SK-N-SH (cell line): ENCODE measurements at places on chromosomes 7 and 10. TPM values are rescaled to one million over a fixed set of nuclear protein-coding genes. Genes with fewer than 3 reads are reported as not detected.

DNA sequence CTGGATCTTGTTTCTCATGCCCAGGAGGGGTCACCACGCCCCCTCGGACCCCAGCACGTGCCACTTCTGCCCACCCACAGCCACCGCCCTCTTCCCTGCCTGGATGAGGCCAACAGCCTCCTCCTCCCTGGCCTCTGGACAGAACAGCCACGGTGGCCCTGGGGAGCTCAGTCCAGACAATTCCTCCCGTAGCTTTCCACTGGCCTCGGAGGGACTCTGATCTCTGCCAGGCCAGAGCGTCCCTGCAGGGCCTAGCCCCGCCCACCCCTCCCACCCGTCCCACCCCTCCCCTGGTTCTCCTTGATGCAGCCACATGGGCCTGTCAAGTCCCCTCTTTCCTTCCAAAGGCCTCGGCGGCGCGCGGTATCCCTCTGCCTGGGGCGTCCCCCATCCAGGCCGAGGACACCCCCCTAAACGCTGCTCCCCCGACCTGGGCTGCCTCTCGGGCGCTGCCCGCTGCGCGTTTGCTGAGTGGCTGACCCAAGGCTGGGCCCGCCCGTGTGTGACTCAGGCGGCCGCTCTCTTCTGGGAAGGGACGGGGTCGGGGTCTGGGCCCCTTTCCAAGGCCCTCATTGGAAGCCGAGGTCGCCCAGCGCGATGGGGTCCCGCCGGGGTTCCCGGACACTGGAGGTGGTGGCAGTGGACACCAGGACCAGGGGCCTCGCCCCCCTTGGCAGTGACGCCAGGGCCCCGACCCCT is 557 bp downstream of the TMEM120A start:
- peak; percentile 96 for DNase-seq

DNA sequence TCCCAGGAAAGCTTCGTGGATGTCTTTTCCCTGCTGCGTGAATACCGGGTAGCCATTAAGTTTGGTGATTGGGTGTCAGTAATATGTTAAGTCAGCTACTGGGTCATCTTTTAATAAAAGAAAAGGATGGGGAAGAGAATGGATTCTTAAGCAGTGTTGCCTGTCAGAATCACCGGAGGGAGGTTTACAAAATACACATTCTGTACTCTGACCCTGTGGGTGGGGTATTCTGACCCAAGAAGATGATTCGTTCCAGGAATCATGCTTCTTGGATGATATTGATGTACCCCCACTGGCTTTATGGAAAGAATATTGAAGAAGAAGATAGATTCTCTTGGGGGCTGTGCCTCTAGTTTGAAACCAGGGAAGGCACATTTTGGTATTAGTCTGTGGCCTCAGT is 18.3 kb downstream of the SGPL1 start:
- no peak for DNase-seq

- no peak for DNase-seq
Measured at GRCh38 chr7:106094780-106095179, 17.3 kb downstream of the SYPL1 start.

DNA sequence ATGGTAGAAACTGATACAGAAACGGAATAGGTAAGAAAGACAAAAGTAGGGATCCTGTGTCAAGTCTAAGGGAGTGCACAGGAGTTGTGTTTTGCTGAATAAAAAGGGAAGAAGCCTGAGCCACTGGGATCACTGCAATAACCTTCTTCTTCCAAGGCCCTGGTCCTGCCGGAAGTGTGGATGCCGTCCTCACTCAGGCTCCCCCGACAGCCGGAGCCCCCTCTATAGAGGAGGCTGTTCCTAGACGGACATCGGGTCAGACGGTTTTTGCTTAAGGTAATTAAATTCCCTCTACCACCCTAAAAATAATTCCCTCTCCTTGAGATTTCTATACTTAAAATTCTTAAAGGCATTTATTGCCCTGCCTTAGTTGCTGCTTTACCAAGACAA is 566.9 kb downstream of the PTPRN2 start:
- no peak for DNase-seq

DNA sequence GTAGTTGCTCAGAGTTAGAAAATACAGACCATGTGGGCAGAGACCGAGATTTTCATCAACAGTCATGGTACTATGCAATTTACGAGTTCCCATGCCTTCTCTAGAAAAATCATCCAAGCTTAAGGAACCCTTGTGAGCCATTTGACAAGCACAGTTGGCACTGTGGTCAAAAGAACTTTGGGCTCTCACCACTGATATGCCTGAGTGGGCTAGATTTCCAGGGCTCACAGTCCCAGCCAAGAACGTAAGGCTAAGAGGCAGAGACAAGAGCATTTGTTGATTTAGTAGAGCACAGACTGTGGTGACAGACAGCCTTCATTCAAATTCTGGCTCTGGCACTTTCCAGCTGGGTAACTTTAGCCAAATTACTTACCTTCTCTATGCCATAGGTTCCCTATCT is 407.0 kb downstream of the SORCS1 start:
- no peak for DNase-seq

GRCh38 chr10:46232084-46232483 is 54.7 kb upstream of the ANTXRL start:
- no peak for DNase-seq

Gene CFAP43
- 0.23 and 0.35 TPM in 2 replicates for polyA plus RNA-seq

- DNase-seq, result no peak
Measured at GRCh38 chr7:75814407-75814947, 871 bp upstream of the CCL24 start.

DNA sequence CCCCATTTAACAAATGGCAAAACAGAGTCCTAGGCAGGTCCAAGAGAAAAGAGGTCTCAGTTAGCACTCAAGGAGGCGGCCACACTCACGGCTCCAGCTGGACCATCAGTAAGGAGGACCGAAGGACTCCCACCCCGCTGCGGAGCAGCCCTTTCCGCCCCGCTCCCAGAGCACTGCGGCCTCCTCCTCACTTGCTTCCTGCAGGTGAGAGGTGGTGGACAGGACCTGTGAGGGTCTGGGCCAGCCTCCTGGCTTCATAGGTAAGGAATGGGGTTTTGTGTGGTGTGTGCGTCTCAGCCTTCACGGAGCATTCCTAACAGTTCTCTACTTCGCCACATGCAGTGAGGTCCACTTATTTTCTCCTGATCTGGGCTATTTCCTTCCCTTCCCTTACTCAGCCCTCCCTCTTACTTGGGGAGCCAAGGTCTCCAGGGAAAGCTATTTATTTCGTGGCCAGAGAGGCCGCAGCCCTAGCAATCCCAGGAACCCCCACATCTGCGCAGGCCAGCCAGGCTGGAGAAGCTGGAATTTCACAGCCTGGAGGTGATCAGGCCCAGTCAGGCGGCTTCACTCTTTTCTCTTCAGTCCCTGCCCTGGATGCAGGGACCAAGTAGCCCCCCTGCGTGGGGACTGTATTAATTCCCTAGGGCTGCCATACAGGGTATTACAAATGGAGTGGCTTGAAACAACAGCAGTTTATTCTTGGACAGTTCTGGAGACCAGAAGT is 45.9 kb downstream of the ZNF783 start:
- no peak for DNase-seq

Gene NPVF
- polyA plus RNA-seq, result not detected in 2 replicates

Gene XRCC2
- polyA plus RNA-seq, result 3.1 and 3.4 TPM in 2 replicates

DNA sequence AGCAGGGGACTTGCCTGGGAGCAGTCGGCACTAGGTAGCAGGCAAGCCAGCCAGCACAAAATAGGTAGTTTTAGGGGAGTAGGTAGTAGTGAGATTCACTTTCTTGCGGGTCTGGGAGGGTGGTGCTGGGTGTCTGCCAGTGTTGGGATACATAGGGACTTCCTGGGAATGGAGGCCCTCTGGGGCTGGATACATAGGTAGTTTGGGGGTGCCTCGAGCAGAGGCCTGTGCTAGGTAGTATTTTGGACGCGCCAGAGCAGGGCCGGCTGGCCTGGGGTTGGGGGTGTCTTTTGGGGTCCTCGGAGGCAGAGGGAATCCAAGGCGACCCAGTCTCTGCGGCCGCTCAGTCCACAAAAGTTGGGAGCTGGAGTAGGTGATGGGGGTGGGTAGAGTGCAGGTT is 2.0 kb upstream of the HOXA3 start:
- no peak for DNase-seq

DNA sequence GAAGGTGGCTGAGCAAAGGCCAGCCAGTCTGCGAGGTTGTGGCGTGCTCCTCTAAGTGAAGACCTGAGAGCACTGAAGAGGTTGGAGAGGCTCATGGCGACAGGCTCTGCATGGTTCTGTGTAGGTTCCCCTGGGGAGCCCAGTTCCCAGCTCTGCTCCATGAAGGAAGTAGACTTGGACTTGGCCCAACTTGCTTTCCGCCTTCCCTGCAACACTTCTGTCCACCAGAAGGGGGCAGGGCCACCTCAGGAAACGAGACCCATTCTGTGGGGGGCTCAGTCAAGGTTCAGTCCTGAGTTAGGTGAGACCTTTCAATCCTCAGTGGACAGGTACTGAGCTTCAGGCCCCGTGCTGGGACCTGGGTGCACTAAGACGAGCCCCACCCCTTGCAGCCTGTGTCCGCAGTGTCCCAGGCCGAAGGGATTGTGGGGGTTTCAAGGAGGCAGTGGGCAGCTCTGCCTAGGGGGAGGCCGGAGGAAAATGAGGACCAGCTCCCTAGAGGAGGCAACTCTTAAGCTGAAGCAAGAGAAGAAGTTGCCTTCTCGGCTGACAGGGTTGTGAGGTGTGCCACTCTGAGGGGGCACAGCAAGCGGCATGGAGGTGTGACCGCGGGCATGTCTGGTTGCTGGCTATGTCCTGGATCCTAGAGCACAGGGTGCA is 15.0 kb upstream of the PCBD1 start:
- peak; percentile 85 for DNase-seq

Gene CDK6
- 30.3 and 33.2 TPM in 2 replicates for polyA plus RNA-seq

DNA sequence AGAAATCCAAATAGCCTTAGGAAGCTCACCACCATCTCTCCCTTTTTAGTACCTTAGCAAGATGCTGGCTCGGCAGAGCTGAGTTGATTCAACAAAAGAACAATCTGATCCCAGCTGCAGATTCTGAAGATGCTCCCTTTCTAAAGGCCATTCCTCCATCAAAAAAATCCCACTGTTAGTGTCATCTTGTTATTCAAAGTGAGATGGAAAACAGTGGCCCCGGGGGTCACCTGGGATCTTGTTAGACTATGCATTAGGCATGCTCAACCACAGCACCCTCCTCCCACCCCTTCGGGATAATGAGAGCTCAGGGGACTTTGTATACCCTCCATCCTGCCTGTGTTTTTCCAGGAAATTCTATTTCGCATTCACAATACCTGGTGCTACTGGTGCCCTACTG is 2.4 kb downstream of the NCAPG2 start:
- DNase-seq, result no peak

GRCh38 chr7:138163800-138164199 is 87.5 kb downstream of the AKR1D1 start:
- DNase-seq, result no peak

- DNase-seq, result no peak
Measured at GRCh38 chr7:3493499-3493898, 192.4 kb downstream of the SDK1 start.

DNA sequence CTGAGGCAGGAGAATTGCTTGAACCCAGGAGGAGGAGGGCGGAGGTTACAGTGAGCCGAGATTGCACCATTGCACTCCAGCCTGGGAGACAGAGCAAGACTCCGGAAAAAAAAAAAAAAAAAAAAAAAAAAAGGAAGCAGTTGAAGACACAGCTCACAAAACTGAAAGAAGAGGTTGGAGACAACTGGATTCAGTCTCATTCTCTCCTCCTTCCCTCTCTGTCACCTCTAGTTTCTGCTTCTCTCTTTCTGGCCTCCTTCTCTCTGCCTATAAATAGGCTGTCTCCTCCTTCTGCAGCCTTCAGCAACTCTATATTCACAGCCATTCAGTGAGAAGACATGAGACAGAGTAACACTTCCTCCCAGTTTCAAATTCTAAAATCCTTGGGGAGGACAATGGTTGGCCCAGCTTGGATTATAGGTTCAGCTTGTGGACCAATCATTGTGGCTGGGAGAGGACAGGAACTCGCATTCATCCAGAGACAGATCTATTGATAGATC is 125.6 kb upstream of the HABP2 start:
- no peak for DNase-seq

- DNase-seq, result no peak
Measured at GRCh38 chr10:118054383-118054782, 7.6 kb upstream of the RAB11FIP2 start.

GRCh38 chr10:35690534-35690933 is 48.4 kb upstream of the FZD8 start:
- DNase-seq, result no peak

Gene ZSCAN25
- 14.9 and 18.7 TPM in 2 replicates for polyA plus RNA-seq

- no peak for DNase-seq
Measured at GRCh38 chr7:45885264-45885882, 2.9 kb upstream of the IGFBP1 start.

Gene PPRC1
- 22.6 and 23.1 TPM in 2 replicates for polyA plus RNA-seq

- DNase-seq, result no peak
Measured at GRCh38 chr7:129122751-129123509, 21.6 kb upstream of the TSPAN33 start.

GRCh38 chr7:106029941-106030340 is 66.9 kb downstream of the CDHR3 start:
- no peak for DNase-seq

DNA sequence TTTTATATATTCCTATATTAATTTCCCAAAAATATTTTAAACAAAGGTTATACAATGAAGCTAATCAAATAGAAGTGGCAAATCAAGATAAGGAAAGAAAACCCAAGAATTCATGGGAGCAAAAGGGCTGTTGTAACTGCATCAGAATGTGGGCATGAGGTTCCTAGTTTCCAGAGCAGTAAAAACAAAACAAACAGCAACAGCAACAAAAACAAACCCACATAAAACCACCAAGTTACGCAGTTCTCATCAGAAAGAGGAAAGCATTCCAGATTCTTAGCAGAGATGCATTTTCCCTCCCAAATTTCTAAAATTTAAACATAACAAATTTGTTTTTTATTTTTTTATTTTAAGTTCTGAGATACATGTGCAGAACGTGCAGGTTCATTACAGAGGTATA is 34.8 kb upstream of the MSMB start:
- DNase-seq, result no peak

Gene PAX4
- not detected in 2 replicates for polyA plus RNA-seq

DNA sequence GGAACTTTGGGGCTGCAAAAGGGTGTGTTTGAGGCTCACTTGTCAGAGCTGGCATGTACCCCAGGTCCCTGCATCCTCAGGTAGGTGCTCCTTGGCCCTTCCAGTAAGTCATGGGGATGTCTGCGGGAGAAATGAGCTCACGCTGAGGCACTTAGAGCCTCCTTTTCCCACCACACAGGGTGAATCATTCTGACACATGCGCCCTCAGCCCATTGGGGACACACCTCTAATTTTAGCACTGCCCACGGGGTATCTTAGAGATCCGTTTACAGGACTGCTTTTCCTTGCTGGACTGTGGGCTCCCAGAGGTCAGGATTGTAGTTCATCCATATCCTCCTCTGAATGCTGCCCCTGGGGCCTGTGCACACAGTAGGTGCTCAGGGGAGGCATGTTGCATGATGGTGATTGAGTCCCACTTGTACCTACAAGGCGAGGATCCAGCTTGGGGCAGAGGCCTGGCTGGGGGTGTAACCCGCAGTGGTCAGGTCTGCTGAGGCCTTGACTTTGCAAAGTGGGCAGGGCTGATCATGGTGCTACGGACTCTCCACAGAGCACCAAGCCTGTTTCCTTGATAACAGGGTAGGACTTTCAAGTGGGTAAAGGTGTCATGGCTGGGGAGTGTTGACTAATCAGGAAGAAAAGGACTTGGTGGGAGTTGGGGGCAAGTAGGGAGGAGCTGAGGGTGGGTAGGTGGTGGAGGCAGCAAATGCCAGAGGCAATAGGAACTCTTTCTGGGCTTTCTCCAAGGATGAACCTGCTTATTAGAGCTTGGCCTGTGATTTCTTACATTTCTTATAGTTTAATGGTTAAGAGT is 5.8 kb downstream of the TSPAN15 start:
- DNase-seq, result no peak

Gene PLXDC2
- polyA plus RNA-seq, result 2.5 and 3.0 TPM in 2 replicates

Gene MRLN
- not detected in 2 replicates for polyA plus RNA-seq
